ENCODE measurements at places on chromosomes 11 and 22. TPM values are rescaled to one million over a fixed set of nuclear protein-coding genes. Genes with fewer than 3 reads are reported as not detected.

- DNase-seq = no peak
Observed at GRCh38 chr11:47778878-47779483, 11.8 kb upstream of the FNBP4 start.

DNA sequence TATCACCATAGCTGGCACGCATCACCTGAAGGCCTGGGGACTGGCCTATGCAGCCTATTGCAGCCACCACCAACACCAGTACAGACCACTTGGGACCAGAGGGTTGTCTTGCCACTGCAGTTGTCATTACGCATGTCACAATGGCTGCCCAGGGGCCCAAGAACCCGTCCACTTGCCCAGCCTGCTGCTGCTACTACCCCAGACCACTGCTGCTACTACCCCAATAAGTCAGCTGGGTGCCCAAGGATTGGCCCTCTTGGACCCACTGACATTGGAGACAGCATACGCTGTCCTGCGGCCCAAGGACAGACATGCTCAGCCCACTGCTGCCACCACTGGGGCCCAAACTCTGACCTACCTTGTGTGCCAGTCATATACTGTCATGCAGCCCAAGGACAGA is 102.7 kb upstream of the OR9Q1 start:
- DNase-seq = no peak

DNA sequence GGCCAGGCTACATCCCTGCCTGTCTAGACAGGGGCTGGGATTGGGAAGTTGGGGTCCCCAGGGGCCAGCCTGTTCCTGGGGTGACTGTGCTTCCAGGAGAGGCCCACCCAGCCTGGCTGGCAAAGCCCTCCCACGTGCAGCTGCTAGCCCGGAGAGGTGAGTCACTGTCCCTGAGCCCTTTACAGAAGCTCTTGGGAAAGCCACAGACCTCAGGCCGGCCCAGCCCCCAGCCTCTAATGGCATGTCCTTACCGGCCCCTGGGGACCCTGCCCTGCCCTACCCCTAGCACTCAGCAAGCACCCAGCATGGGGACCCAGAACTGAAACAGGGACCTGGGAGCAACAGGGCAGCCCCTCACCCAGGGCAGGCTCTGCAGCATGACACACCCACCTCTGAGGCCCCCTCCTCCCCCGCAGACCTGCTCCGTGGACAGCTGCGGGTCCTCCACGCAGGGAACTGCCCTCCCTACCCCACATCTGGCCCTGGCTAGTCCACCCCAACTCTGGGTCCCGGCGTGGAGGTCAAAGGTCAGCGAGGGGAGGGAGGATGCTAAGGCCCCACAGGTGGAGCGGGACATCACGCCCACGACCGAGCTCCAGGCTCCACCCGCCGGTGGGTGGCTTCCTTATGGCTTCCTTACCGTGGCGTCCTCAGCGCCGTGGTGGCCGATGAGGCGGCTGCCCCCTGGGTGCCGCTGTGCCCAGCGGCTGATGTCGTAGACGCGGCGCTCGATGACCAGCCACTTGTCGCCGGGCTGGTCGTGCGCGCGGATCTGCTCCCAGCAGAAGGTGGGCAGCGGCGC is 615 bp downstream of the FADS3 start:
- DNase-seq = no peak

Gene PATE4
- total RNA-seq = not detected

Gene SPDYC
- 3.4 TPM for total RNA-seq

Data from G401 (cell line).